ENCODE measurements at places on chromosomes 16 and 17. TPM values are rescaled to one million over a fixed set of nuclear protein-coding genes. Genes with fewer than 3 reads are reported as not detected.

The C17orf50 gene
- not detected for total RNA-seq

The TUBG2 gene
- total RNA-seq, result 16.7 TPM

The KCNH6 gene
- total RNA-seq, result not detected

The SPN gene
- not detected for total RNA-seq

The ERBB2 gene
- total RNA-seq, result 87.4 TPM

The TEKT1 gene
- total RNA-seq, result not detected

The C1QL1 gene
- 0.11 TPM for total RNA-seq

The RCVRN gene
- total RNA-seq, result not detected

The SLC4A1 gene
- total RNA-seq, result not detected

The FNDC8 gene
- not detected for total RNA-seq

The LPO gene
- not detected for total RNA-seq

The GCGR gene
- not detected for total RNA-seq

The LYRM1 gene
- 54.9 TPM for total RNA-seq

The VTN gene
- 0.21 TPM for total RNA-seq

The SCGB1C2 gene
- total RNA-seq, result 1.1 TPM

The PIPOX gene
- 6.4 TPM for total RNA-seq

The TRIM25 gene
- total RNA-seq, result 19.9 TPM

The CAVIN1 gene
- total RNA-seq, result 346 TPM

The MYO1D gene
- total RNA-seq, result 34.8 TPM

The FBXO39 gene
- total RNA-seq, result not detected

The CCL17 gene
- not detected for total RNA-seq

The MT1A gene
- not detected for total RNA-seq

The OR3A2 gene
- not detected for total RNA-seq

The ENPP7 gene
- total RNA-seq, result not detected

The WNT9B gene
- total RNA-seq, result not detected

The CIITA gene
- under 0.01 TPM for total RNA-seq

The CA7 gene
- 3.4 TPM for total RNA-seq

The HOXB3 gene
- total RNA-seq, result 8.3 TPM

The KIF2B gene
- not detected for total RNA-seq

The EFNB3 gene
- 1.5 TPM for total RNA-seq

The PLCG2 gene
- total RNA-seq, result 0.05 TPM

The BCKDK gene
- 239 TPM for total RNA-seq

Measured in myocyte (in vitro differentiated cells).